ENCODE measurements at places on chromosomes 3 and 15. TPM values are rescaled to one million over a fixed set of nuclear protein-coding genes. Genes with fewer than 3 reads are reported as not detected.

Gene ATP10A
- total RNA-seq = 115 TPM

Gene IL17RD
- 2.9 TPM for total RNA-seq

Gene NRG4
- not detected for total RNA-seq

Gene SERPINI2
- not detected for total RNA-seq

Gene MYZAP
- not detected for total RNA-seq

Gene WWTR1
- total RNA-seq = 62.2 TPM

Gene ECE2
- total RNA-seq = not detected

Measured in melanocyte of skin (primary cell).